Smooth muscle cell of the pulmonary artery (primary cell): ENCODE measurements at places on chromosomes 11 and 22. TPM values are rescaled to one million over a fixed set of nuclear protein-coding genes. Genes with fewer than 3 reads are reported as not detected.

OVCH2 gene
- 0.13 TPM in 1 of 2 replicates, not detected in the other for total RNA-seq

SYT8 gene
- 0.07 TPM in 2 replicates for total RNA-seq

ANAPC15 gene
- total RNA-seq = 11.5 and 14.0 TPM in 2 replicates

GANAB gene
- 612 and 660 TPM in 2 replicates for total RNA-seq

APOBEC3B gene
- total RNA-seq = 0.30 and 2.0 TPM in 2 replicates

FBXO3 gene
- 28.2 and 46.8 TPM in 2 replicates for total RNA-seq

MOGAT2 gene
- total RNA-seq = not detected in 2 replicates

CRYBB2 gene
- not detected in 2 replicates for total RNA-seq

RFPL3 gene
- not detected in 2 replicates for total RNA-seq

OR52E8 gene
- total RNA-seq = 0.13 TPM in 1 of 2 replicates, not detected in the other

RNF141 gene
- 37.0 and 60.7 TPM in 2 replicates for total RNA-seq

LMF2 gene
- total RNA-seq = 60.0 and 74.5 TPM in 2 replicates

PATE4 gene
- total RNA-seq = not detected in 2 replicates

POTEH gene
- not detected in 2 replicates for total RNA-seq

LRP5 gene
- total RNA-seq = 110 and 164 TPM in 2 replicates

VPREB3 gene
- total RNA-seq = not detected in 2 replicates

PTDSS2 gene
- 30.7 and 49.7 TPM in 2 replicates for total RNA-seq

C11orf97 gene
- total RNA-seq = not detected in 2 replicates

MICAL3 gene
- total RNA-seq = 20.3 and 44.9 TPM in 2 replicates

TIGD3 gene
- 0.07 and 0.13 TPM in 2 replicates for total RNA-seq

USP28 gene
- 34.3 and 38.1 TPM in 2 replicates for total RNA-seq

OR56A1 gene
- not detected in 2 replicates for total RNA-seq

HEPHL1 gene
- total RNA-seq = not detected in 2 replicates

NRGN gene
- 0.17 and 0.20 TPM in 2 replicates for total RNA-seq

APOL3 gene
- 10.6 and 27.1 TPM in 2 replicates for total RNA-seq

PAMR1 gene
- total RNA-seq = 74.1 and 303 TPM in 2 replicates

KRTAP5-9 gene
- total RNA-seq = not detected in 2 replicates

RASL10A gene
- total RNA-seq = not detected in 2 replicates

UBQLNL gene
- total RNA-seq = 0.23 and 0.33 TPM in 2 replicates

SCUBE2 gene
- 1.3 and 2.0 TPM in 2 replicates for total RNA-seq
